Activated CD4-positive, alpha-beta T cell treated with anti-CD3 and anti-CD28 coated beads, Interleukin-2, amount 50 U/mL, for 48 hours (primary cell): ENCODE measurements at places on chromosomes 5 and 9.
A peak's percentile ranks its signal among the peaks of the same experiment; 100 is the strongest.

DNA sequence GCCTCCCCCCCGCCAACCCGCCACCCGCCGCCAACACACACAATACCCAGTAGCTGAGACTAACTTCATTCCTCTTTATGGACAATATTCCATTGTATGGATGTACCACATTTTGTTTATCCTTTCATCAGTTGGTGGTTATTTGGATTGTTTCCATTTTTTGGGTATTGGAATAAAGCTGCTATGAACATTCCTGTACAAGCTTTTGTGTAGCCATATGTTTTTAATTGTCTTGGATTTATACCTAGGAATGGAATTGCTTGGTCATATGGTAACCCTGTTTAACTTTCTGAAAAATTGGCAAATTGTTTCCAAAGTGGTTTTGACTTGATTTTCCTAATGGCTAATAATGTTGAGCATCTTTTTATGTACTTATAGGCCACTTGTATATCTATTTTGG is 4.9 kb upstream of the UBTD2 start:
- no peak for DNase-seq

GRCh38 chr9:111632695-111633388 is 1.7 kb downstream of the DNAJC25 start:
- no peak for DNase-seq

DNA sequence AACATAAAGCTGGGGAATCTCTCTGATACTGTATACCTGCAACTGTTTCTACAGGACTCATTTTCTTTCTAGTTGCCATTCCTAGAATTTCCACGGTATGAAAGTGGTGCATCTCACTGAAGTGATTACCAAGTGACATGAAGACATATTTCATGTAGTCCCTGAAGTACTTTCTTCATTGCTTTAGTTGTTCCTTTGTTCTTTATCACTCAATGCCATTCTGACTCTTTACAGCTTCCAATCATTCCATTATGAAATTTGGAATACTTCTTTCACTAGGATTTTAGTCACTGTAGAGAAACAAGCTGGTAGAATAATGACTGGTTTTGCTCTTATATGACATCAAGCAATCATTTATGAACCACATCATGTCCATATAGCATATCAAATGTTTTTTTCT is 645.1 kb downstream of the CDH18 start:
- DNase-seq, result no peak

GRCh38 chr5:64944868-64945267 is 176.1 kb downstream of the CWC27 start:
- DNase-seq, result no peak

DNA sequence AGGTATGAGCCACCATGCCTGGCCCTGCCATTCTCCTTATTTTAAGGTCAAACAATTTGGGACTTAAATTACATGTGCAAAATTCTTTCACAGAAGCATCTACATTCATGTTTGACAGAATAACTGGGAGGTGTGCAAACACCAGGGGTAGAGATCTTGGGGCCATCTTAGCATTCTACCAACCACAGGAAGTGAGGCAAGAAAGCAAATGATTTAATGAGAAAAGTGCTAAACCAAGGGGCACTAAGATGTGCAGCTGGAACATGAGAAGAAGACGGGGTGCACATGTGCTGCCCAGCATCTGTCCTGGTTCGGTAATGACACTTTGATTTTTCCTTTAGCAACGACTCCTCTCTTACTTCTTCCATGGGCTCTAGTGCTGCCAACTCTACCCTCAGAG is 1.2 kb upstream of the F12 start:
- DNase-seq, result no peak

DNA sequence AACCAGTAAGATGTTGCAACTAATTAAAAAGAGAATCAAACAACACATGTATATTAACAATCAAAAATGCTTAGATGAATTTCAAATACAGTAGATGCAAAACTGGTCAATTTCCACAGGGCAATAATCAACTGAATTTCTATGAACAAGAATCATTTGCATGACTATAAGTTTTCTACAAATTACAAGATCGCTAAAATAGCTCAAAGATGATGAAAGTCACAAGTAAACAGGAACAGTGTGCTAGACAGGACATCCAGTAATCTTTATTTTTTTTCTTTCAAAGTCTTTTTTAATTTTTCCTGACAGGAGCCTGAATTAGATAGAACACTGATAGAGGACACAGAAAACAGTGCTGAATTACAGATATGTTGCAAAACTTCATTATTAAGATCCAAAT is 608.2 kb upstream of the DAB2 start:
- no peak for DNase-seq

DNA sequence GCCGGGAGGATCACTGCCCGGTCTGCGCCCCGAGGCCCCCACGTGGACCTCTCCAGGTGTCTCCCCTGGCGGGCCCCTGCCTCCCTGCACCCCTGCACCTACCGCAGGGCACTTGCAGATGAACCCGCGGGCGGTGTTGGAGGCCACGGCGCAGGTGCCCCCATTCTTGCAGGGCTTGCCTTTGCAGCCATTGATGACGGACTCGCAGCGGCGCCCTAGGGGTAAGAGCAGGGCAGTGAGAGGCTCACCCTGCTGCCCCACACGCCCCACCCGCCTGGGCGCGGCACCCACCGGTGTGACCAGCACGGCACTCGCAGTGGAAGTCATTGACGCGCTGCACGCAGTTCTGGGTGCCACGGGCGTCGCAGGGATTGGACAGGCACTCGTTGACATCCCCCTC is 23.6 kb upstream of the SEC16A start:
- DNase-seq, result no peak

DNA sequence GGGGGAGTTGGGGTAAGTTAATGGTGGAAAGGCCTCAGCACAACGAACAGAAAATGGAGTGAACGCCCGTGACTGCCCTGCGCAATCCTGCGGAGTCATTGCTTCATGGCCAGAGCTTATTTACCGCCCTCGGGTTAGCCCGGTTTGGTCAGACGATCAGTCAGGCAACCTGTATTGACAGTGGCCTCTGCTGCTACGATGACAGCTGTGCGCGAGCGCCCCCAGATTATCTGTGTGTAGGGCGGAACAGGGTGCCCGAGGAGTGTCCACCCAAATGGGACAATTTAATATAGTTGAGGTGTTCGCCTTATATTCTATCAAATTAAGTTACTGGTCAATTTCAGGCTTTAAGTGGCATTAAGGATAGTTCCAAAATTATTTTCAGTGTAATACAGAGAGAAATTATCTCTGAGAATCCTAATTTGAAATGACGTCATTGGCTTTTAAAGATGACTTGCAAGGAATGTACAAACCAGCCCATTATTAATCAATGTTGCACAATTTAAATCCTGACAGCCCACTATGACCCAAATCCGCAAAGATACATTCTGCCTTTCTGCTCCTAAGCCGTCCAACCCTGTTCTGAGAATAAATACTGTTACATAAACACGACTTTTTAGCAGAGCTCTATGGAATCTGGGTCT is 879 bp upstream of the UBQLN1 start:
- peak; percentile 66 for DNase-seq

DNA sequence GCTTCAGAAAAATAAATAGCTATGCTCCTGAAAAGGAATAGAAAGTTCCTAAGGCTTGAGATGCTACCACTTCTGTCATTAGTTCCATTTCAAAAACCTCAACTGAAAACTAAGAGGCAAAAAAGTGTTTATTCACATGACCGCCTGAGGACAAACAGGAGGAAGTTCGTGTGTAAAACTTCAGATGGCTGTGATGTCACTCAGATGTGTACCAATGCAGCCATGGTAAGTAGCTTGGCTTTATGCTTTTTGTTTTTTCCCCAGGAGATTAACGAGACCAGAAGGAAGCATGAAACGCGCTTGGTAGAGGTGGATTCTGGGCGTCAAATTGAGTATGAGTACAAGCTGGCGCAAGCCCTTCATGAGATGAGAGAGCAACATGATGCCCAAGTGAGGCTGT is 33.0 kb downstream of the LMNB1 start:
- DNase-seq, result no peak

GRCh38 chr9:91775011-91775707 is 174.9 kb downstream of the ROR2 start:
- DNase-seq, result peak; percentile 73

DNA sequence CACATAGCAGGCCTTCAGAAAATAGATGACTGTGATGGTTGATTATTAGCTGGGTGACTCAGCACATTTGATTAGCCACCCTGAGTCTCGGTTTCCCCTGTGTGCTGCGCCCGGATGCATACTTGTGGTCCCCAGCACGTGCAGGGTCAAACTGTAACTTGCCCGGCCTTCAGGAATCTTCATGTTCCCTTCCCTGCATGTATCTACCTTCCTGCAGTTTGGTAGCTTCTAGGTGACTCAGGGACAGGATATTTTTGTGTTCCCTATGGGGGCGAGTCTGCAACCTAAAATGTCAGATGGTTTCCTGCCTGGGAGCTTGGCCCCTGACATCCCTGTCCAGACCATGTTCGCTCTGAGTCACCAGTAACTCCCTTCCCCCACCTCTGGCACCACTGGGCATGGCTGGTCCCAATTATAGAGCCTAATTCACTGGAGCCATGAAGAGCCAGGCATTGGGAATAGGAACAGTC is 13.2 kb downstream of the PTGS1 start:
- DNase-seq, result no peak

- peak; percentile 7 for DNase-seq
Observed at GRCh38 chr5:64612344-64612961, 77.8 kb upstream of the SHISAL2B start.

DNA sequence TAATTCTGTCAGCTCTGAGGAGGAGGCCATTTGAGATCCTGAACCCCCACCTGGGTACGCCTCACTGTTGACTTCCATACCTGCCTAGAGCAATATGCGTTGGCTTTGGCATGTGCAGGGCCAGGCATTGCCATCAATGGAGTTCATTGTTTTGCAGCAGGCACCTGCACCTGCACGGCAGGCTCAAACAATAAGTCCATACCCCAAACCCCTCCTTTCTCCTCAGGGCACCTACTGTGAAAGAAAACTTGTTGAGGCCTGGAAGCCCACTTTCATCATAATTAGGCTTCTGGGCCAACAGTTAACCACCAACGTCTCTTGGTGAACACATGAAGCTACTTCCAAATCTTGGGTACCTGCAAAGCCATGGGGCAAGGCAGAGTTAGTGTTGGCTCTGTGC is 238.7 kb downstream of the NFIB start:
- DNase-seq, result no peak
